Renal pelvis (tissue), 12 donors: ENCODE measurements at places on chromosomes 4 and X. TPM values are rescaled to one million over a fixed set of nuclear protein-coding genes. Genes with fewer than 3 reads are reported as not detected.
A peak's percentile ranks its signal among the peaks of the same experiment; 100 is the strongest.

The KIF4A gene
- polyA plus RNA-seq: 20.6 TPM

The IL13RA1 gene
- polyA plus RNA-seq: 51.6 TPM

The IL1RAPL1 gene
- polyA plus RNA-seq: 2.0 TPM

The SATL1 gene
- polyA plus RNA-seq: 0.92 TPM

The AR gene
- polyA plus RNA-seq: 3.0 TPM

The CACNA1F gene
- polyA plus RNA-seq: 0.33 TPM

The LRIT3 gene
- polyA plus RNA-seq: 0.34 TPM

DNA sequence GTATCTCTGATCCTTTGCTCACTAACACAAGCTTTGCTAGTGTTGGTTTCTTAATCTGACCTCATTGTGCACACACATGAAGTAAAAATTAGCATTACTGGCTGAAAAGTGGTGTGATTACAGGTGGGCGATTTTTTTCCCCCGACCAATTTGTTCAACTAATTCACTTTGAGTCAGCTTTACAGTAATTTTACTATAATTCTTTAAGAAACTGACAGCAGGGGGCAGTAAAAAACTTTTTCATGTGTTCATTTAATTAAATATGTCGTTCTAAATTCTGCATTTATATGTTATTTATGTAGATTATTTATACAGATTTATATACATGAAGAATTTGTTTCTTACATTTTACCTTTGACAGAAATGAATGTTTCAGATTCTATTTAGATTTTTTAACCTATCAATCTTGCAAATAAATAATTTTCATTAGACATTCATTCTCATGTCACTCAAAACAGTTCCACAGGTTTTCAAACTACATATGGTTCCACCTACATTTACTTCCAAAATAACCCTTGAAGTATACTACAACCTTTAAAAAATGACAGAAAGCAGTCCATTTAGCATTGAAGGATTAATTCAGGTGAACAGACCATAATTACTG is 17.5 kb downstream of the PALLD start:
- peak; percentile 57 for DNase-seq

DNA sequence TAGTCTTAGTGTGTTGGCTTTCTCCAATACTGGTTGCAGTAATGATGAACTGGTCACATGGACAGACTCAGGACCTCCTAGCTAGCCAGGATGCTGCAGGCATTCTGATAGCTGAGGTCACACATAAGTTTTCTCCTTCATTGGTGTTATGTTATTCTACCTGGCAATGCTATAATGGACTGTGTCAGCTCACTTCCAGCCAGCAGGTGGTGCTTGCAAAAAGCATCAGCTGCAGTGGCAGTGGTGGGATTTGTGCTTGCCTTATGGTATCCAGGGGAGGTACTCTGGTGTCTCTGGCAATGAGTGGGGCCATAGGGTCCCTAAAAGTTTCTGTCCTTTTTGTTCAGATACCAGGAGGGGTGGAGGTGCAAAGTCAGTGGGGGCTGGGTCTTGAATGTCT is 33.6 kb downstream of the ZNF330 start:
- DNase-seq: no peak

GRCh38 chr4:26028793-26029567 is 115.0 kb downstream of the SMIM20 start:
- peak; percentile 48 for DNase-seq

- no peak for DNase-seq
These were observed 54.9 kb upstream of the FRAS1 start for GRCh38 chr4:78002260-78002659.

DNA sequence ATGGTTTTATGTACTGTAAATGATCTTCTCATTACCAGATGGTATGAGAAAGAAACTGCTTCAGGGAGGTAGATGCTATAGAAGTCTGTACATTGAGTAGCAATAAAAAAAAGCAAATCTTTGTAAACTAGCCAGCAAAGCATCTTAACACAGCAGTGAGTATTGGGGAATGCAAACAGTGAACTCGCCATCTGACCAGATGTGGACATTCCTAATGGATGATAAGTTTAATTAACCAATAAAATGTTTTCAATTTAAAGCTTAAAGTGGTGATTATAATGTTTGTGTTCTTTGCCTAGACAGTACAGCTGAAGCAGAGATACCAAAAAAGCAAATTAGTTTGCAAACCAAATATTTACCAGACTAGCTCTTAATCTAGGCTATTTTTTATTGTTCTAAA is 1144.2 kb downstream of the FAT4 start:
- DNase-seq: no peak

- no peak for DNase-seq
These were observed 109.2 kb upstream of the OTUD4 start for GRCh38 chr4:145289403-145290076.

DNA sequence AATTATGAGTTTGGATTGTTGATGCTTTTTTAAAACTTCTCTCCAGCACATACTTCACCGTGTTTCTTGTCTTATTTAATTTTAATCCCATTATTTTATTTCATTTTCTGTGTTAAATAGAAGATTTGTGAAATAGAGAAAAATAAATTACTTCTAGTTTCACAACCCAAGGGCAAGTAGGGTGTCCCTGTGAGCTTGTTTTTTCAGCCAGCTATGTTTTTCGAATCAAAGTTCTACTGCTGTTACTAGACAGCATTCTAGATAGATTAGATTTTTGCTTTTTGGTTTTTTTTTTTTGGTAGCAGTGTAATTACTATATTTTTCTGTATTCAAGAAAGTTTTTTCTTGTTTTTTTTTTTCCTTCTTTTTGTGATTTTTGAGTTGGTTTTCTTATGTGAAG is 59.9 kb downstream of the RBPJ start:
- DNase-seq: no peak

DNA sequence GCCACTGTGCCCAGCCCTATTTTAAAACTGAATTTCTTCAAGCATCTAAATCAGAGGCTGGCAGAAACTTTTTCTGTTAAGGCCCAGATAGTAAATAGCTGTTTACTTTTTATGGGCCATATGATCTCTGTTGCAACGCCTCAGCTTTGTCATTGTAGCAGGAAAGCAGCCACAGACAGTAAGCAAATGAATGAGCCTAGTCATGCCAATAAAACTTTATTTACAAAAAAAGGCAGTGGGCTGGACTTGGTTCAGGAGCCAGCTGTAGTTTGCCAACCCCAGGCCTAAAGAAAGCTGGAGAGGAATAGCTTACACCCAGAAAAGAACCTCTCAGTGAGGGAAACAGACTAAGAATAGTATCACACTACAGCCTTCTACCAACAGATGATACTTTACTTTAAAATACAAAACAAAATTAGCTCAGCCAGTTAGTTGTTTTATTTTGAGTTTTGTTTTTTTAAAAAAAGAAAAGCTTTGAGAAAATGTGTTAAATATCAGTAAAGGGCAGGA is 25.5 kb downstream of the CHST7 start:
- no peak for DNase-seq

DNA sequence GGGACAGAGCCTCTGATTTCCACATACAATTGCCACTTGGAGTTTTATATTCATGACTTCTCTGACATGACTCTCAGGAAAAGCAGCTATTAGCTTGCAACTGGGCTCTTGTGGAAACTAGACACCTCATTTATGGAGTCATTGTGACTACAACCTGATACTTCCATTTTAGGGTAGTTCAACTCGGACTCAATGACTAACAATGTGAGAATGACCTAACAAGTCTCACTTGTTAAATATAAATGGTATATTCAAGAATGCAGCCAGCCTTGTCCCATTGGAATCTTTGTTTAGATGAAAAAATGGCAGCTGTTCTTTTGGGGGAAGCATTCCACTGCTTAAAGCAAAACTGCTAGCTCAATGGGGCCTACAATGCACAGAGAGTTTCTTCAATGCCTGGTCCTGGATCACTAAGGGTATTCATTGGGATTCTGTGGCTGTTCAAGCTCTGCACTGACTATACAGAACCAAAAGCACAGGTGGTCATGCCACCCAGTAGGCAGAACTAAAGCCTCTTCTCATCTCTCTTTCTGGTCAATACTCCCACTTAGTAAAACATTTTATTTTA is 36.5 kb upstream of the GLRA3 start:
- DNase-seq: no peak

GRCh38 chr4:117421706-117422105 is 336.3 kb upstream of the TRAM1L1 start:
- DNase-seq: no peak

GRCh38 chrX:150334100-150334499 is 29.0 kb upstream of the MAMLD1 start:
- DNase-seq: no peak

GRCh38 chr4:74109870-74110605 is 11.0 kb upstream of the CXCL2 start:
- DNase-seq: no peak

DNA sequence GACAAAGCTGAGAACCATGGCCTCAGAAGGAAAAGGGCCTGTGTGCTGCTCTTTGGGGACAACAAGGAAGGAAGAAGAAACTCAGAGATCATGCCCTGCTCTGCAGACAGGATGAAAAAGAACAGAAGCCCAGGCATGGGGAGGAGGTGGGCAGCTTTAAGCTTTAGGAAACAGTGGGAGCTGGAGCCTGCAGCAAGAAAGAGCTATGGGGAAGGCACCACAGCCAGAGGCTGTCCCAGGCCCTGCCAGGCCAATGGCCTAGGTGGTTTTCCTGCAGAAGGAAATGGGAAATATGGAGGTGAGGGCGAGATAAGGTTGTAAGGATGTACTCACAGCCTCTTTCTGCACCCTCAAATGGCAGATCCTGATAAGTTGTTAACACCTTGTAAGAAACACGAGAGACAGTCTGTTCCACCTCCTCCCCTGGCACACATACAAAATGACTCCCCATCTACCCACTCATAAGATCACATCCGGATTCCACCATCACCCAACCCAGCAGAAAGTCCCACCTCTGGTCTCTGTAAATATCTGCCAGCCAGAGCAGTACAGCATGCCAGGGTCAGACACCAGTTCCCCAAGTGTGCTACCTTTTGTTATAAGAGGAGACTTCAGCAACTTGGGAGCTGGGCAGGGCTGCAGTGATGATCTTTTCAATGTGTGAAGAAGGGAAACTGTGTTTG is 105.2 kb downstream of the RTL5 start:
- no peak for DNase-seq

GRCh38 chr4:138666366-138666765 is 349.2 kb upstream of the NOCT start:
- DNase-seq: no peak

GRCh38 chrX:66039944-66040343 is at the start of gene VSIG4:
Gene VSIG4, minus strand, starts transcription at chrX:66040080. Its CDS starts 82 bp downstream, at chrX:66039998.
- no peak for DNase-seq

DNA sequence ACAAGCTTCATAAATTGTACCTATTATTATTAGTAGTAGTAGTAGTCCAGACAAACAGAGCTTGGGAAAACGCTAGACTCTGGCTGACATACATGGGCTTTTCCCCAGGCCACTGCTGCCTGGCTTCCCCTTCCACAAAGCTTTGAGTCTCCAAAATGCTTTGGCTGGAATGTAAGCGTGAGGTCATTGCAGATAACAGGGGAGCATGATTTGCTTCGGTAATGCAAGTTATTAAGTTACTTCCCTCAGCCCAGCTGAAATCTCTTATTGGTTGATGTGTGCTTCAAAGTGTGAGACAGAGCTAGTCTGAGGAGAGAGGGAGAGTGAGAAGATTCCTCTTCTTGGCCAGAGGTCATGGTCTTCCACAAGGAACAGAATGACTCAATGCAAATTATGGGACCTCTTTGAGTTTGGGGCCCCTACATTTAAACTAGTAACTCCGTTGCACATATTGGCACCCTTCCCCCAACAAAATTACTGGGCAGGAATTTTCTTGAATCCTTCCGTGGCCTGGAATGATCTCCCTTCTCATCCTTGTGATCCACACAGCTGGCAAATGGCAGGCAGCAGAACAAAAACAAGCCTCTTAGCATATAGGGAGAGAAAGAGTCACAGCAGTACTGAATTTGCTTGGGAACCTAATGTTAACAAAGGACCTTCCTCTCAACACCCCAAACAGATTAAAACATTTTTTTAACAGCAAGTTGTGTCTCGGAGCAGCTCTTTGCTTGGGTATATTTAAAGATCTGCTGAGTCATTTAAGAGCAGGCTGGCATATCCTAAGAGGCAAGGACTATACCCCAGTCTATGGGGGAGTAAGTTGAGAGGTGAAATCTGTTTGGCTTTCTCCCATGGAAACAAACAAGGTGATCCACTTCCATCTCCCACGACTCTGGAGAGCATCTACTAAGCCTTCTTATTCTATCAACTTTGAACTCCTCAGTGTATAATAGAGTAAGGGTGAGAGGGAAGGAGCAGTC is 19.9 kb downstream of the AR start:
- DNase-seq: no peak

- peak; percentile 9 for DNase-seq
These were observed 77.3 kb upstream of the IGSF1 start for GRCh38 chrX:131366407-131366806.

GRCh38 chrX:134369576-134369975 is 90.4 kb upstream of the HPRT1 start:
- no peak for DNase-seq

GRCh38 chr4:61877893-61878292 is 677.8 kb downstream of the ADGRL3 start:
- no peak for DNase-seq

DNA sequence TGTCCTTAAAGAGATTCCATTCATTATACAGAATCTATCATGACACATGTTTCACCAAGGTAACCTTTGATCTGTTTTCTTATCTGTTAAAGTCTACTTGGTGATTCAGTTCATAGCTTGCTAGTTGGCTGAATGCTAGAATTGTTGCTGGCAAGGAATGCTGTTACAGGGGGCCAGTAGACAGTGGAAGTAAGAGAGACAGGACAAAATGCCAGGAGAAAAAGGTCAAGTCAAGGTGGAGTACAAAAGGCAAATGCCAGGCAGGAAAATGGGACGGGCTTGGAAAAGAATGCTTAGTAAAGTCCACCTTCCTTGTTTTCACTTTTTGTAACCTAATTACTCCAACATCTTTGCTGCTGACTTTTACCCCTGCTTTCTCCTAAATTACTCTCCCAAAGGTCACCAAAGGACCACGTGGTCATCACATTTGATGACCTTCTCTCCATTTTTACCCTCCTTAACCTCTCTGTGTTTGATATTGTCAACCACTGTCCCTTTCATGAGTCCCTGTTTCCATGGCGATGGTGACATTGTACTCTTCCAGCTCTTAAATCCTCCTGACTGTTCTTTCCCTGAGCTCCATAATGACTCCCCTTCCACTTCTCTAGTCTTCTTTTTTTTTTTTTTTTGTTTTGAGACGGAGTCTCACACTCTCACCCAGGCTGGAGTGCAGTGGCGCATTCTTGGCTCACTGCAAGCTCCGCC is 24.5 kb upstream of the TAPT1 start:
- DNase-seq: no peak

GRCh38 chr4:123876143-123876542 is 479.5 kb downstream of the SPRY1 start:
- DNase-seq: no peak
